ENCODE measurements at places on chromosomes 6 and 20.
A peak's percentile ranks its signal among the peaks of the same experiment; 100 is the strongest.

GRCh38 chr20:31708736-31709534 lies 13.7 kb downstream of the BCL2L1 start:
- DNase-seq: no peak

GRCh38 chr6:35487658-35488516 lies 9.0 kb downstream of the TEAD3 start:
- no peak for DNase-seq

DNA sequence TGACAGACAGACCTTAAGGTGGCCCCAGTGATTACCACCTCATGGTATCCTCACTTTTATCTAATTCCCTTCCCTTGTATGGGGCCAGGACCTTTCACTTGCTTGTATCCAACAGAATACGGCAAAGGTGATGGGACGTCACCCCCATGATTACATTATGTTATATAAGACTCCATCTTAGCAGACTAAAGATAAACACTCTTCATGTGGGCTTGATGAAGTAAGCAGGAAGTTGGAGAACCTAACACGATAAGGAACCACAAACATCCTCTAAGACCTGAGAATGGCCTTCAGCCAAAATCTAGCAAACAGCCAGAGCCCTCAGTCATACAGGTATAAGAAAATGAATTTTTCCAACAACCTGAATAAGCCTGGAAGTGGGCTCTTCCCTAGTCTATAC lies 8.0 kb downstream of the SLC17A3 start:
- DNase-seq: no peak

GRCh38 chr20:51959066-51959542 lies 156.8 kb upstream of the SALL4 start:
- no peak for DNase-seq

- DNase-seq: no peak
These were observed 37.6 kb downstream of the NRN1 start for GRCh38 chr6:5968817-5969734.

GRCh38 chr6:23349521-23350147 lies 776.4 kb upstream of the NRSN1 start:
- DNase-seq: no peak

- DNase-seq: no peak
These were observed 29.8 kb downstream of the DCBLD1 start for GRCh38 chr6:117512056-117512828.

GRCh38 chr20:10217721-10218410 lies 764 bp upstream of the SNAP25 start:
- peak; percentile 48 for DNase-seq

DNA sequence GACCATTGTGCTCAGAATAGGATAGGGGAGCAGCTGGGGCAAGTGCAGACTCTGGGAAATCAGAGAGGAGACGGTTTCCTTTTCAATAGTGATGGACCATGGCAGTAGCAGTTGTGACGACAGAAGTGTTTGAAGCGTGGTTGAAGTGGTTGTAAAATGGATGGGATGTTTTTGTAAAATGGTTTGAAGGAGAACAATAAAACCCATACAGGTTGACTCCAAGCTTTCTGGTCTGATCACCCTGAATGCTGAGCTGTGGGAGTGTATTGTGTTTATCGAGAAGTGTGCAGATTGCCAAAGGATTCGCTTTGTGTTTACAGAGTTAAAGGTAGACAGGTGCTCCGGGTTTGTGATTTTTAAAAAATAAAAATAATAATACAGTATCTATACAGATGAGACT lies 255.2 kb upstream of the SULF2 start:
- no peak for DNase-seq

GRCh38 chr6:115891111-115891669 lies 169.5 kb downstream of the FRK start:
- no peak for DNase-seq

GRCh38 chr6:130307752-130308361 lies 58.0 kb upstream of the TMEM200A start:
- no peak for DNase-seq

GRCh38 chr20:51444467-51444866 lies 98.1 kb downstream of the NFATC2 start:
- DNase-seq: no peak

DNA sequence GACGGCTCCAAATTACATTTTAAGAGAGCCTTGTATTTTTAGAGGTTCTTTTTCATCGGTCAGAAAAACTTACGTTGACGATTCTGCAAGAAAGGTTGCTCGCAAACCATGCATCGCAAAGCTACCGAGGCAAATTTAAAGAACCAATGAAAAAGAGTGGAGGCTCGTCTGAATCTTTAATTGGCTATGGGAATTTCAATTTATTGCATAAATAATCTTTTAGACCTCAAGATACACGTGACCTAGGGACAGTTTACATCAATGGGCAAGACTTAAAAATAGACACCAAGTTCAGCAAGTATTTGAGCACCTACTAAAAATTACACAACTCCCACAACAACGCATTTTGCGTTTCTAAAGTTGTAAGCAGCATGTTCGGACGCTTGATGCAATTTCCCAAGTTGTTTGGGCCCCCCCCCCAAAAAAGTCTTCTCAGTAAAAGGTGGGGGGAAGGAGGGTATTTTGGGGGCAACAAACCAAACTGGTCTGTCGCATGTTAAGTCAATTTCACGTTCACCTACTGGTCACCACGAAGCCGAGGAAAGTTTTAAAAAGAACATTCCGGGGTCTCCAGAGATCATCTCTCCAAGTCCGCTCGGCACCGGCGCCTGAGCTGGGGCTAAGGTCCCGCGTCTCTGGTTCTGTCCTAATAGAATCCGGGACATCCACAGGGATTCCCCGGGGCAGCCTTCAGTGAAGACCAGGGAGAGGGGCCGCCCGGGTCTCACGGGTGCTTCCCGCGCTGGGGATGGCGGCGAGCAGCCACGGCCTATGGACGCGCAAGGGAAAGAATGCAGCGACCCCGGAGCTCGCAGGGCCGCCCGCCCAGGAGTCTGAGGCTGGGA lies 851 bp downstream of the SNX5 start:
- peak; percentile 11 for DNase-seq
